ENCODE measurements at places on chromosomes 1 and 21.

- DNase-seq, result peak; percentile 4
Observed at GRCh38 chr1:107141491-107142126, 770 bp downstream of the NTNG1 start.

DNA sequence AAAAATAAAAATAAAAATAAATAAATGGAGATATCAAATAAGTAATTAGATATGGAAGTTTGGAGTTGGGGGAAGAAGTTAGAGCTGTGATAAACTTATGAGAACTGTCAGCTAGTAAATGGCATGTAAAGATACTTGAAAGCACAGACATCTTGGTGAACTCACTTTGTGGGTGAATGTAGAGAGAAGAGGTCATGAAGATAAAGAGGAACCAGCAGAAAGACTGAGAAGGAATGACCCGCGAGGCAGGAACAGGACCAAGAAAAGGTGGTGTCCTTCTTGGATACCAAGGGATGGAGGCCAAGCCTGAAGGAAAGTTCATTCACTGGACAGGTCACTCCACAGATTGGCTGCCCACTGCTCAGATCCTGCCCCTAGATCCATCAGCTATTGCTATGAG, 4.7 kb upstream of the CAPZB start:
- DNase-seq, result no peak

- DNase-seq, result no peak
Observed at GRCh38 chr21:33883118-33883517, 32.5 kb downstream of the ATP5PO start.

DNA sequence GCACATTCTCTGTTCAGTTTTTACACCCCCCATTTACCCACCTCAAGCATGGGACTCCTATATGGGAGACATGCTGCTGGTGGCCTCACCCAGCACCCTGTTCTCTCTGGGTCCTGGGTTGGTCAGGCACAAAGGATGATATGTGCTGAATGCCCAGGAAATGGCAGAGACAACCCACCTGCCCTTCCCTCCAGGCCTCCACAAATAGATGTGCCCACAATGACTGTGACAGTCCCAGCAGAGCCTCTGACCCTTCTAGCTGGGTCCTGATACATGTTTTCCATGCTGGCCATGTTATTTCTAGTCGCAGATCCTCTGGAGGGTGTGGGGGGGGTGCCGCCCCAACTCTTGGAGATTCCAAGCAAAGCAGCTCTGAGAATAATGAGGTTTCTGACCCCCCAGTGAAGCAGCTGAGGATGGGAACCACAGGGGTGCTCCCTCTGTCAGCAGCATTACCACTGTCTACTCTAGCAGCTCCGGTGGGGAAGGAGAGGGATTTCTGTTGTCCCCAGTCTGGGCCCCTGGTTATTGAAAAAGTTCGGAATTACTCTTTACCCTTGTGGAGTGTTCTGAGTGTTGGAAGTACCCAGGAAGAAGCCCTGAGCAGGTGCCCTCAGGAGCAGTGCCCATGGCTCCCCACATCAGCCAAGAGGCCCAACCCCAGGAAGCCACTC, 1.2 kb upstream of the CCDC28B start:
- DNase-seq, result no peak

- DNase-seq, result no peak
Observed at GRCh38 chr1:10726355-10726754, 70.1 kb downstream of the CASZ1 start.

DNA sequence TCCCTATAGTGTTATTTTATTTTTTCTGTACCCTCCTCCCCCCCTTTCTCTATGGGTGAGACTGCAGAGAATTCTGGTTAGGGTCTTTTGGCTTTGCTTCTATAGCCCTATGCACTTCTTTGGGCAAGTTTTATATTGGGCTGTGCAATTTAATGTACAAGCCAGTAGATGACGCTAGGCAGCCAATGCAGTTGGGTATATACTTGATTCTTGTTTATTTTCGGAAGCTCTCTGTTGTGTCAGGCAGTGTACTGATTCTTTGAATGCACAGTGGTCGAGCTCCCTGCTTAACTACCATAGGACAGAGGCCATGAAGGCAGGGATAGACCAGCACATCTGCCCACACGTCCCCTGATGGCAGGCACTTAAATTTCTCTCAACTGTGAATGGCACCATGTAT, 34.1 kb upstream of the GPR52 start:
- no peak for DNase-seq

GRCh38 chr1:183310753-183311479, 107.3 kb downstream of the NMNAT2 start:
- DNase-seq, result no peak

GRCh38 chr1:61819421-61819820, 77.1 kb downstream of the PATJ start:
- no peak for DNase-seq

DNA sequence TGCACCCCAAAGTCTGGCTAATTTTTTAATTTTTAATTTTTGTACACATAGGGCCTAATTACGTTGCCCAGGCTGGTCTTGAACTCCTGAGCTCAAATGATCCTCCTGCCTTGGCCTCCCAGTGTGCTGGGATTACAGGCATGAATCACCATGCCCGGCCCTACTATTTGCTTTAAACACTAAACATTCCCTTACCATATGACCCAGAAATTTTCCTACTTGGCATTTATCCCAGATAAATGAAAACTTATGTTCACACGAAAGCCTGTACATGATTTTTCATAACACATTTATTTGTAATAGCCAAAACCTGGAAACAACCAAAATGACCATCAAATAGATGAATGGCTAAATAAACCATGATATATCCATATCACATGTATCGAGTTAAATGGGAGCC, 35.8 kb downstream of the NDUFS5 start:
- DNase-seq, result no peak

Measured in stimulated activated CD4-positive, alpha-beta T cell treated with anti-CD3 and anti-CD28 coated beads, Interleukin-4, amount 100 ng/mL, for 4 hours (primary cell).